ENCODE measurements at places on chromosomes 11 and 22. TPM values are rescaled to one million over a fixed set of nuclear protein-coding genes. Genes with fewer than 3 reads are reported as not detected.

MS4A8 gene
- total RNA-seq = not detected

HEPHL1 gene
- total RNA-seq = 2.2 TPM

OR8G1 gene
- not detected for total RNA-seq

MS4A3 gene
- total RNA-seq = not detected

USP2 gene
- 0.96 TPM for total RNA-seq

CRYBA4 gene
- not detected for total RNA-seq

CYP2D6 gene
- 0.85 TPM for total RNA-seq

RFPL3 gene
- not detected for total RNA-seq
